T-helper 17 cell (primary cell): ENCODE measurements at places on chromosomes 6 and 20.

GRCh38 chr6:15213838-15214400, 31.9 kb upstream of the JARID2 start:
- no peak for DNase-seq

DNA sequence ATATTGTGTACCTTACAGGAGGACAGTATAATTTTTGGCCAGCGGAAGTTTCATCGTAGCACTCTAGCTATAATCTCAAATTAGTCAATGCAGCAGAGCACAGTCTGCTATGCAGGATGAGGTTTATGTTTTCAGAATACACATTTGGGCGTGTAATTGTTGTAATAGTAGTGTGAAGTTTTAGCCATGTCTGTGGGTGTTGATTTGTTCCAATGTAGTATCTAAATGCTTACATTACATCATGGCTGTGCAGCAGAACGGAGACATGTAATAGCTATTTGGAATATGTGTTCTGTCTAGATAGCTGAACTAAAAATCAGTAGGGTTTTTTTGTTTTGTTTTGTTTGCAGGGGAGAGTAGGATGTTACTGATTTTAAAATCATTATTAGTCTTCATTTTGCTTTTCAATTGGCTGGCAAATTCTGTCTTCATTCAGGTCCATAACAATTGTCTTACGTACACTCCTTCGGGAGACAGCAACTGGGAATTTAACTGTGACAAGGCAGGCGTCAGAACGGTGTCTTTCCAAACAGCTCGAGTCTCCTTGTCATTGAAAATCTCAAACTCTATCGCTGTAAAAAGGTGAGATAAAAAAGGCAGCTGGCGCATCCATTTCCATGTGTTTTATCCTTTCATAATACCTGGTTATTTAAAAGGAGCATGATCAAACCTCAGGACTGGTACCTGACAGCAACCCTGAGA, 65.1 kb upstream of the CDH4 start:
- no peak for DNase-seq

DNA sequence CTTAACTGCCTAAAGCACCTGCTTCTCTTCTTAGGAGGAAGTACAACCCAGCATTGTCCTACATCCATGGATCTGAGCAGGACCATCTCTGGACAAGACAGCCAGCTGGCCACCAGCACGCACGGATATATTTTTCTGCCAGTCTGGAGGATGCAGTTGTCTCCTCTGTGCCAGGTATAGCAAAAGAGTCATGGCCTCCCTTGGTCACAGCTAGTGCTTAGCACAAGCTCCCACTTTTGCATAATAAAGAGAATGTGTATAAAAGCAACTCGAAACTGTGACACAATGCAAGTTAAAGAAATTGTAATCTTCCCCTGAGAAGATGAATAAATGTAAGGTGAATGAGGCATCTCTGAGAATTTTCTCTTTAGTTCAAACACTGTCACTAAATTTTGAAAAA, 267.8 kb upstream of the MANEA start:
- no peak for DNase-seq

- DNase-seq: no peak
These were observed 25.0 kb downstream of the TTBK1 start for GRCh38 chr6:43268355-43268700.

- DNase-seq: no peak
These were observed 450.1 kb downstream of the GJA1 start for GRCh38 chr6:121885399-121886152.

DNA sequence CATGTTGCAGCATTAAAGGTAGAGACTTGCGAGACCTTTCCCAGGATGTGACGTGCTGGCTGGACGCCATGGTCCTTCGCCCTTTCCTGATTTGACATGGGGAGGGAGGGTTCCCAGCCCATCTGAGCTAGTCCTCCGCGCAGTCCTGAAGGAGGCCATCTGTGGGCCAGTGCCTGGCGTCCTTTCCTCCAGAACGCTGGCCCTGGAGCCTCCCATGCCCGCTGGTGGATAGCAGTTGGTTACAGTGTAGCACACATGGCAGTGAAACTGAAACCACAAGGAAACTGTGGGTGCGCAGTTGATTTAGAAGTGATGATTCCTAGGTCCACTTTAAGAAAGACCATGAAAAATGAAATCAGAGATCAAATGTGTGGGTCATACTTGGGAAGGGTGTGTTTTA, 193.7 kb downstream of the CDH4 start:
- no peak for DNase-seq
